Foreskin keratinocyte (primary cell): ENCODE measurements at places on chromosomes 11 and 22.
A peak's percentile ranks its signal among the peaks of the same experiment; 100 is the strongest.

DNA sequence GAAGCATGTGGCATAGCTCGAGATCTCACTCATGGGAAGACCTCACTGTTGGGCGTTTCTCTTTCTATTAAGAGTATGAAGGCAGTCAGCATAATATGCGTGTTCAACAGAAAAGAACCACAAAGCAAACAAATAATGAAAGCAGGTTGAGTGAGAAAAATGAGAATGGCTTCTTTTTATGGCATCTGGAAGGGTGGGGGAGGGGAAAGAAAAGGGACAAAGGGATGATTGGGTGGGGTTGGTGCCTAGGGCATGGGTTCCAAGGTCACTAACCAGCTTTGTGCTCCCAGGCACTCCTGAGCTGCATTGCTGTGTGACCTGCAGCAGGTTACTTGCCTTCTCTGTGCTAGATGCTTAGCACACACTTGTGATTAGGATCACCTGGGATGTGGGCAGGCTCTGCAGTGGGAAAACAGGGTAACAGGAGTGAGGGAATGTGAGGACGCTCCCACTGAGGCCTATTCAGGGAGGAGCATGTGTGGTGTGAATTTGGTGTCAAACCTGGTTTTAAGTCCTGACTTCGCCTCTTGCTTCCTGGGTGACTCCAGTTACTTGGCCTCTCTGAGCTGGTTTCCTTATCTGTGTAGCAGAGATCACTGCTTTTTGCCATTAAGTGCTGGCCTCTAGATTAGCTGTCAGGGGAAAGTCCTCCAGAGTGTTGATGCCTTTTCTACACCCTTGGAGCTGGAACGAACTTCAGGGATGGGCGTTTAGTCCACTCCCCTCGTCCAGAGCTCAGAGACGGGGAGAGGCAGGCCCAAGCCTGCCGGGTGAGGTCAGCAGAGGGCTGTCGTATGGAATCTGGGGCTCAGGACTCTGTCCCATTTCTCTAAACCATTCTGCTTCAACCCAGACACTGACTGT is 74.8 kb downstream of the KIAA1671 start:
- DNase-seq: peak; percentile 58

- no peak for DNase-seq
These were observed 1240.1 kb downstream of the LRRC4C start for GRCh38 chr11:40219401-40219800.

DNA sequence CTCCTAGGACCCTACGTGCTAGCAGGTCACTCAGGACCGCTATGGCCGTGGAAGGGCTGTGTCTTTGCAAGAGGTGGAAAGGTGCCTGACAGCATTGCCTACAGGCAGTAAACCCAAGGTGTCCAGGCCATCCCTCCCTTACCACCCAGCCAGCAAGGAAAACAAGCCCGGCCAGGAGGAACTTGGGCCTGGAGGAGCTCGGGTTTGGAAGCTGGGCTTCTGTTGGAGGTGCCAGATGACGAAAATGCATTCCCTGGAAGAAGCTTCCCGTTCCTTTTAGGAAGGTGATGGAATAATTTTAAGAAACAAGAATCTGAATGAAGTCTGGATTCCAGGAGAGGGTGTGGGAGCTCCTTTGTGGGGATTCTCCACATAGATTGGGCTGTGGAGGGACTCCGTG is 23.6 kb downstream of the FBLN1 start:
- no peak for DNase-seq

- no peak for DNase-seq
These were observed 1.8 kb downstream of the SYTL2 start for GRCh38 chr11:85809191-85809590.

- DNase-seq: no peak
These were observed 32.3 kb downstream of the WEE1 start for GRCh38 chr11:9605742-9606141.
